ENCODE measurements at places on chromosomes 1 and 21.
A peak's percentile ranks its signal among the peaks of the same experiment; 100 is the strongest.

DNA sequence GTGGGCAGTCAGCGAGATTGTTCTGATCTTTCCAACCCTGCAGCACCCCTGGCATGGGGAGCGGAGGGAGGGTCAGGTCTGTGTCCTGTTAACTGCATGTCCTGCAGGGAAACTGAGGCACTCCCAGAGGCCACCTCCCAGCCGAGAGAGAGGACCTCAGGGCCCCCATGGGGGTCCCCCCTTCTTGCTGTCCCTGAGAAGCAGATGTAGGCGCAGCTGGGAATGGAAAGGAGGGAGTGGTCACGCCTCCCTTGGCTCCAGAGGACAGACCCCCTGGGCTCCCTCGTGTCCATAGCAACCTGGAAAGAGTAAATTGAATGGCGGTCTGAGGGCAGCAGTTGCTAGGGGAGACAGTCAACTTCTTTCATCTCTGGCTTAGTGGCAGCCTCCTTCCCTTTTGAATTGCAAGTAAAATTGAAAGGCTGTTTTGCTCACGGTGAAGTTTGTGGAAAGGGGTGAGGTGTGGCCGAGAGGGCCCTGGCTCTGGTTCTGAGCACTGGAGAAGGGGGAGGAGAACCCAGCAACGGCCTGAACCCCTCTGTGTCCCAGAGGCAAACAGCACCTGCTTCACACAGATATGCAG, 4.9 kb downstream of the CROCC start:
- DNase-seq = peak; percentile 69

DNA sequence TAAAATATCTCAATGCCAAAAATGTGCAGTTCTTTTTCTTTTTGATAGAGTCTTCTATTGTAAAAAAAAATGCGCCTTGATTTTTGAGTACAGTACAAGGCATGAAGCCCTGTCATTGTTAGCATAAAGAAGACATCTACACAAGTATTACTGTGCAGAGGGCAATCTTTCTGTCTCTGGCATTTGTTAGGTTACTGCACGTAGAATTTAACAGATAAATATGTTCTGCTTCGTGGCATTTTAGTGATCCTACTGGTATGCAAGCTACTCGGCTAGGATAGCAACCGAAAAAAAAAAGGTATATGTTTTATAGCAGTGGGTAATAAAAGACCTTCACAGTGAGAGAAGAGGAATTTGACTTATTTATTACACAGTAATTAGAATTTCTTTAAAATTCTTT, 492.9 kb upstream of the ADGRL2 start:
- no peak for DNase-seq

- DNase-seq = peak; percentile 37
Measured at GRCh38 chr1:153742411-153743142, 14.7 kb downstream of the INTS3 start.

- DNase-seq = no peak
Measured at GRCh38 chr1:167648252-167648849, 18.3 kb downstream of the RCSD1 start.

DNA sequence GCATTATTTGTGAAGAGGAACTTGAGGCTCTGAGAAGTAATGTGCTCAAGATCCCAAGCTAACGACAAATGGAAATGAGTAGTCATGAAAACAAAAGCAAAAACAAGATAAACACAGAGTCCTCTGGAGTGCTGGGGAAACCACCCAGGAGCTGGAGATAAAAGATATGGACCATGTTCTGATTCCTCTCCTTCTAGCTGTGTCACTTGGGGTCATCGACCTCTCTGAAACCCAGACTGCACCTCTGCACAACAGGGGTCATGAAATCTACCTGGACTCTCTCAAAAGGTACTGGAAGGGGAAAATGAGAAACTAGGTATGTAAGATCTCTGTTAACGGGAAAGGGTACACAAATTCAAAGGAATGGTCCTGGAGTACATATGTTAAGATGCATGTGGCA, 6.5 kb downstream of the PGLYRP4 start:
- no peak for DNase-seq

DNA sequence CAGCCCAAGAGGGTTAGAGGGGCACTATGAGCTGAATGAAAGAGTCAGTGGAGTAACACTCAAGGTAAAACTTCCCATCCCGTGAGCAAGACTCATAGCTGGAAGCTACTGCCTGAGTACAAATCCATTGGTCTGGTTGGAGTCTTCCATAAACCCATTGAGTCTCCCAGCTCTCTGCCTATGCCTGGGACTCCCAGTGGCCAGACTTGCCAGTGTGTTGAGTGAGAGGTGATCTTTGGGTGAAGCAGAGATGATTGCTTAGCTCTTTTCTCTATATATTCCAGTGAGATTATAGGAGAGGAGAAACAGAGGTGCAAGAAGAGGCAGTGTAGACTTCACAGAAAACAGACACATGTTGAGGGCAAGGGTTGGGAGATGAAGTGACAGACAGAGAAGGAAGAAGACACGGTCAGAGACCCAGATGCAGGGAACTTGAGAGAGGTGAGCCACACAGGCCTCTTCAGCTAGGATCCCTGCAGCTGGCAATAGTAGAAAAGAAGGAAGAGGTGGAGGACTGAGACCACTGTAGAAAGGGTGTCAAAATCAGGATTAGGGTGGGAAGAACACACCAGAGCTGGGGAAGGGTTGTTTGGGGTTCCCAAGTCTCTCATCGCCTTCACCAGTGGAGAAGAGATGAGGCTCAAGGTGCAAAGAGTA, 3.7 kb downstream of the FOXD2 start:
- DNase-seq = no peak

DNA sequence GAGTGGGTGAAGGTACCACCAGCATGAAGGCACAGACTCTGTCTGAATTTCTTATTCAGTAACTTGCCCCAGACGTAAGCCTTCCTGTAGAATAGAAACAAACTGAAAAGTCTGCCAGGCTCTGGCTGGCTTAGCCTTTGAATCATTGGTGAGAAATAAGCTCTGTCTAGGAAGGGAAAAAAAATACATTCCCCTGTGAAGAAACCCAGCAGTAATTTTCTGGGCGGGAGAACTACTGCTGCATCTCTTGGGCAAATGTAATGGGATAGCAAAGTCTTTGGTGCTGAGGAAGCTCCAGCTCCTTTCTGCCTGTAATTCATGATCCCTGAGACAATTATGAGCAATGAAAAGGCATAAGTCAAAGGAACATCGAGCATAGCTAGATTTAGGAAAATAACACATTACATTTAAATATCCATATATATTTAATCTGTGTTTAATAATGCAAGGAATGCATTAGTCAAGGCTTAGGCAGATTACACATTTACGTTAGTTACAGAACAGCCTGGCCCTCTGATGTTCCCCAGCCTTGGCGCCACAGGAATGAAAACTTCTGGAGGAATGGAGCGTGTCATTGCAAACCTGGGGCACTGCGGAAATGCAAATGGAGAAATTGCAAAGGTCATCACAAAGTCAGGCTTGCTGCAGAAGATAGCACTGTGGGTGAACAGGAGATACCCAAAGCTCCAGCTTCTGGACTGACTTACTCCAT, 216.3 kb upstream of the CAMK1G start:
- DNase-seq = peak; percentile 59

- DNase-seq = no peak
Measured at GRCh38 chr1:5586629-5587028, 405.6 kb downstream of the NPHP4 start.

GRCh38 chr1:198903621-198904020, 264.8 kb downstream of the PTPRC start:
- DNase-seq = no peak

DNA sequence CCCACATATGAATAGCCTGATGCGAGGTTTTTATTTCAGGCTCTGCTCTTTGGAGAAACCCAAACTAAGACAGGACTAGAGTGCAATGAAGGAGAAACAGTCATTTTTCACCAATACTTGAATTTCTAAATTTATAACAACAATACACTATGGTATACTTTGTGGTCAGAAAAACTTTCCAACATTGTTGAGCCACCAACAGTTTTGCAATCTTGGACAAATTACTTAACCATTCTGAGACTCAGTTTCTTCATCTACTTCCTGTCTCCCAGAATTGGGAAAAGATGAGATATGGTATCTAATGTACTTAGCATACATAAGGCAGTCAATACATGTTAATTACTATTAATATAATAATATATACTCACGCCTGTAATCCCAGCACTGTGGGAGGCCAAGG, 519.8 kb upstream of the PLXNA2 start:
- no peak for DNase-seq

DNA sequence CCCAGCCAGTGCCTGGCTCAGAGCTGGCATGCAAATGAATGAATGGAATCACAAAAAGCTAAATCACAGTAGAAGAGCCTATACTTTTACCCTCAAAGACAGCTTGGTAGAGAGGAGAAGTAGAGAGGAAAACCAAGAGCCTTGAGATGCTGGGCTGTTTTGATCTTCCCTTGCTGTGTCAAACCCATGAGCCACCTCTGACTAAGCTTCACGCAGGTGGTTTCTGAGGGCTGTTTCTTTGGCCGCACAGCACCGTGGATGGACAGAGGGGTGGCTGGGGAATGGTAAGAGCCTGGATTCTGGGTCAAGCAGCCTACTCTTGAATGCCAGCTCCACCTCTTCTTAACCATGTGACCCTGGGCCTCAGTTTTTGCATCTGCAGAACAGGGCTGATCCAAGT, 18.6 kb downstream of the ABCG1 start:
- DNase-seq = no peak

GRCh38 chr1:239112101-239112935, 274.1 kb upstream of the CHRM3 start:
- no peak for DNase-seq

DNA sequence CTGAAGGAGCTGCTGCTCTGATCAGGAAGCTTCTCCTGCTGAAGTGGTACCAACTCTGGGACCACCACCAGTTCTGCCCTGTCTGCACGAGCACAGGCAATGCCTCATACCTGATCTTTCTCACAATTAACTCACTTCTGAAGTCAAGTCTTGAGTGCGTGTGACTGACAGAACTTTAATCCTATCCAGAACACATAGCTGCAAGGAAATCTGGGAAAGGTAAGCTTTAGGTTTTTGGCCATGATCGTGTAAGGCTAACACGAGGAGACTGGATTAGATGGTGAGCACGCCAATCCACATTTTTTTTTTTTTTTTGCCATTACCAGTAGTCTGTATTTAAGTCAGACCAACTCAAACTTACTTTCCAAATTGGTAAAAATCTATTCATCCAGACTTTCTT, 101.3 kb downstream of the GIPC2 start:
- no peak for DNase-seq

GRCh38 chr1:236844499-236845271, 49.6 kb downstream of the MTR start:
- peak; percentile 34 for DNase-seq

- DNase-seq = peak; percentile 69
Measured at GRCh38 chr1:93324486-93325464, 20.9 kb upstream of the DR1 start.

DNA sequence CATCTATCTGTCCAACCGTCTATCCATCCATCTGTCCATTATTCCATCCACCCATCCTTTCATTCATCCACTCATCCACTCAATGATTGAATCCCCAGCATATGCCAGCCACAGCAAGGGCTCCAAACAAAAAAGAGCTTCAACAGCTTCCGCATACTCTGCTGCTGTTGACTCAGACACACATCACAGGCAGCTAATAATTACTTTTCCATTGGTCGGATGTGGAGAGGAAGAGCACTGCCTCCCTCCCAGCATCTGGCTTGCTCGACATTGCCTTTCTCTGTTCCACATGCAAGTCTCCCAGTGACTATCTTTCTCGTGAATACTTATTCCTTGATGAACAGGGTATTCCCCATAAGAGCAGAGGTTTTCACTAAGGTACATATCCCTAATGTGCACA, 176.5 kb downstream of the HIVEP3 start:
- peak; percentile 84 for DNase-seq

DNA sequence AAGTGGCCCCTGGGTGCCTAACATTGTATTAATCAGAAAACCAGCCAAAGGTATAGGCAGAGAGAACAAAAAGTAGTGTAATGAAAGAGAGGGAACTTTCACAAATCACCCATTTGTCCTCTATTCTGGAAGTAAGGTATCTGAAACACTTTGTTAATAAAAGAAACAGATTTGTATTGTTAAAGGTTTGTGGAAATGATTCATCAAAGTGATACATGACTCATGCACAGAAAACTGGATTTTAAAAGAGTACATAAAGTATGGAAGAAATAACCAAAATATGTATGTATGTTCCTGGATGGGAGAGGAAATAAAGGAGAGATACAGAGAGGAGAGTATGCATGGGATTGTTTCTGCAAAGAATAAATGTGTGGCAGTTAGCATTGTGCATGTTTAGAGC, 126.8 kb downstream of the RGS21 start:
- peak; percentile 28 for DNase-seq

Measured in astrocyte of the spinal cord (primary cell).